Fibroblast of lung (primary cell): ENCODE measurements at places on chromosomes 3 and 15. TPM values are rescaled to one million over a fixed set of nuclear protein-coding genes. Genes with fewer than 3 reads are reported as not detected.

Gene CHL1
- 0.01 and 0.07 TPM in 2 replicates for polyA plus RNA-seq

Gene CLDN16
- 0.08 and 0.10 TPM in 2 replicates for polyA plus RNA-seq

Gene GPR156
- polyA plus RNA-seq: 0.42 and 0.45 TPM in 2 replicates

GRCh38 chr3:114274929-114275328 lies 18.9 kb upstream of the TIGIT start:
- peak; percentile 43 for DNase-seq

- DNase-seq: peak; percentile 53
Observed at GRCh38 chr3:12751571-12751970, 7.5 kb downstream of the TMEM40 start.

DNA sequence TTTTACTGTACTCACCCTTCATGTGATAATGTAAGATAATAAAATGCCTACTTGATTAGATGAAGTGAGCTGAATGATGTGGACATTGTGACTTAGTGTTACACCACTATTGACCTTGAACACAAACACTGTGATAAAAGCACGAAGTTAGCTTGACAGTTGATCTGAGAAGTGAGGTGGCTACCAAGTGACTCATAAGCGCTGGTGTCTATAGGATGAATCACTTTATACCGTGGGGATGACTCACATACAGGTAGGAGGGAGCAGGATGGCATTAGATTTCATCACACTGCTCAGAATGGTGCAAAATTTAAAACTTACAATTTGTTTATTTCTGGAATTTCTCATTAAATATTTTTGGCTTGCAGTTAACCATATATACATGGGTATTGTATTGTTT lies 174.7 kb upstream of the CNTN3 start:
- DNase-seq: no peak
